Natural killer cell (primary cell): ENCODE measurements at places on chromosomes 11 and 22.

GRCh38 chr22:42443240-42444076, 11.3 kb upstream of the NFAM1 start:
- no peak for DNase-seq

GRCh38 chr11:33520112-33520511, 180.5 kb downstream of the C11orf91 start:
- no peak for DNase-seq

- no peak for DNase-seq
Observed at GRCh38 chr11:62830904-62831519, 839 bp downstream of the STX5 start.

DNA sequence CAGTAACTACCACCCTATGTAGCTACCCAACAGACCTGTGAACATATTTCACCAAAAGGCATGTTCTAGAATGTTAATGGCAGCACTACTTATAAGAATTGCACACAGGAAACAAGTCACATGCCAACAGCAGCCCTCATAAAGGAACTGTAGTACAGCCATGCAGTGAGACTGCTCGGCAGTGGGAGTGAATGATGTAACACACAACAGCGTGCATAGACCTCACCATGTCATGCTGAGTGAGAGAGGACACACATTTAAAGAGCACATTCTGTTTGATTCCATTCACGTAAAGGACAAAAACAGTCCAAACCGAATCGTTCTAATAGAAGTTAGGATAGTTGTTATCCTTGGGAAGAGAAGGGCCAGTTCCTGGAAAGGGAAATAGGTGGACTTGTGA, 27.2 kb upstream of the KIRREL3 start:
- no peak for DNase-seq

DNA sequence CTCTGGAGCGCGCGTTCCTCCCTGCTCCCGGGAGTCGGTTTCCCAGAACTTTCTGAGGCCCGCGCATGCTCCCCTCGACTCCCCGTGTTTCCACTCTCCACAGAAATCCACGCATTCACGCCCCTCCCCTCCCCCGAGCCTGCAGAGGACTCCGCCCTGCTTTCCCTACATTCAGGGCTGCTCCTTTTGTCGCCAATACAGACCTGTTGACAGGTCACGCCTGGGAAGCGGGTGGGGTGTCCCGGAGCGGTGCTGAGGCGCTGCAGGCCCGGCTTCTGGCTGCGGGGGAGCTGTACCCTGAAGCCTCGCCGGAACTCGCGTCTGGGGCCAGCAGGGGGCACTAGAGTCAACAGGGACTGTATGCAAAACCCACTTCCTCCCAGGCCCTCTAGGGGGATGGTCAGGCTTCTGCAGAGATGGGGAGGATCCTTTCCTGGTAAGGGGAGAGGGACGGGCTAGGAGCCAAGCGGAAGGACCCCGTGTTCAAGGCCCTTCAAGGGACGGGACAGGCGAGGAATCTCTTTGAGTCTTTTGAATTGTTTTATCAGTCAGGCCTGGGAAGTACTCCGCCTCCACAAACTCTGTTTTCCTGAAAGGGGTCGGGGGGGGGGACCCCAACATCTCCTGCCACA, at the start of gene PRAME:
PRAME (minus strand) TSS at position 294 of the 632 bp plus-strand sequence. CDS start 2,433 bp downstream, outside the sequence.
- DNase-seq: peak; percentile 57
